ENCODE measurements at places on chromosomes 13 and 19. TPM values are rescaled to one million over a fixed set of nuclear protein-coding genes. Genes with fewer than 3 reads are reported as not detected.
A peak's percentile ranks its signal among the peaks of the same experiment; 100 is the strongest.

The MYO16 gene
- total RNA-seq = not detected

- DNase-seq = peak; percentile 13
Observed at GRCh38 chr19:7550987-7551761, 15.7 kb downstream of the PNPLA6 start.

DNA sequence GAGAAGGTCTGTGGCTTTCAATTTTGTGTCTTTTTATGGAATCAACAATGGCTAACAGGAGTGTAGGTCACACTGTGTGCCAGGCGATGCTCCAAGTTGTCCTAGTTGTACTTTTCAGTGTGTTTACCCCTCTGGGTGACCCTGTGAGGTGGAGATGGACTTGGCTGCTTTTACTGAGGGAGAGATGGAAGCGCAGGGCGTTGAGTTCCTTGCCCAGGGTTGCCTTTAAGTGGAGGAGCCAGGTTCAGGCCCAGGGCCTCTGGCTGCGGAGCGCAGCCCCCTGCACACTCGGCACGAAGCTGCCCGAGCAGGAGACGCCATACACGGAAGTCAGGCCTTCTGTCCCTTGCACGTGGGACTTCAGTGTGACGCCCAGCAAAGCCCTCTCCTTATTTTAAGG, 112.8 kb downstream of the RAB20 start:
- no peak for DNase-seq

- DNase-seq = no peak
Observed at GRCh38 chr13:65343898-65344663, 1886.1 kb downstream of the PCDH9 start.

- no peak for DNase-seq
Observed at GRCh38 chr13:113110852-113111315, 5.3 kb downstream of the F7 start.

- DNase-seq = no peak
Observed at GRCh38 chr19:2613507-2614295, 88.8 kb downstream of the GNG7 start.

GRCh38 chr13:39760521-39760920, 105.1 kb downstream of the COG6 start:
- DNase-seq = no peak

- no peak for DNase-seq
Observed at GRCh38 chr13:99429670-99430069, 71.6 kb upstream of the TM9SF2 start.

GRCh38 chr13:110158226-110158625, 148.7 kb downstream of the COL4A1 start:
- no peak for DNase-seq

Measured in RPMI7951 (cell line).